Effector memory CD4-positive, alpha-beta T cell (primary cell): ENCODE measurements at places on chromosomes 2 and 18.

GRCh38 chr2:38572167-38572566 is 30.6 kb downstream of the HNRNPLL start:
- DNase-seq = no peak

GRCh38 chr18:984004-984403 is 79.3 kb downstream of the ADCYAP1 start:
- DNase-seq = no peak

- no peak for DNase-seq
These were observed 890.4 kb downstream of the TRIB2 start for GRCh38 chr2:13607139-13607538.

DNA sequence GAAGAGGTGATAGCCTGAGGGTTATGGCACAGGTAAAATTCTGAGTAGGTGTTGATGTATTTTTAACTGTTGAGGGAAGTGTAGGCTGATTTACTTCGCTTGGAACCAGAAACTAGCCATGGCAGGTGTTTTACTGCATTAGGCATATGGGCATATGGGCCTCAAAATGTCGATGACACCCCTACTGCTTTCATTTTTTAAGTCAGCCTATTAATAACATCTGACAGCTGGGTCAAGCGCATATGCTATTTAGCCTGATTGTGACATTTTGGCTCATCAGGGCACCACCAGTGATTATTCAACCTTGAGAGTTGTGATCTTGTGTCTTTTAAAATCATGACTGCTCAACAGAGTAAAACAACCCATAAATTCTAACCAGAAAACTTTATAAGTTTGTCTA is 1396.9 kb upstream of the NXPH2 start:
- DNase-seq = no peak

DNA sequence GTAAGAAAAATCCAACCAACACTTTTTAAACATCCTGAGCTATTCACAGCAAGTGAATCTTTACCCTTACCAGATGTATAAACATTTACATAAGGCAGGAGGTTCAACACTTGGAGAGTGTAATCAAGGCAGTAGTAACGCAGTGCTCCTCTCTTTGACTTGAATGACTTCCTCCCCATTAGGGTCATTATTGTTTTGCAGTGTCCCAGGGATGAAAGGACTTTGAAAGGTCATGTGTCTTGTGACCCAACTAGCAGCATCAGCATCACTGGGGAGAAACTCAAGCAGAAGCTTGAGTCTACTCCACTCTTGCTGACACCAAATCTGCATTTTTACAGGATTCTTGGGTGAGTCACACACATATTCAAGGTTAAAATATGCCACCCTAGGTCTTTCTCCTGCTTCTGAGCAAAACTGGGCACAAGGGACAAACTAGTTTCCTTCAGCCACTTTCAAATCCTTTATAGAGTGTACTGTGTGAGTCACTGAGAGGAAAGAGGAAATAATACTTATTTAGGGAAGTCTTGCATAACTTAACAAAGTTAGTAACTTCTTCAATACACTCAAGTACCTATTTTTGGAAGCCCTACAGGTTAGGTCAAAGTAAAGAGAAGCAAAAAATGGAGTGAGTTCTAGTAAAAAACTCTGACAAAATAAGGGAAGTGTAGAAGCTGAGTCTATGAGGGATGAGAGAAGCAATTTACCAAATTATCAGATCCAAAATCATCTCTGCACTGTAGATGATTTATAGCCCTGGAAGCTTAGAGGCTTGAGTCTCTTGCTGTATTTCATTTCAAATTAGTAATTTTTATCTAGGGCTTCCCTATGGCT is 51.0 kb upstream of the EML4 start:
- no peak for DNase-seq

DNA sequence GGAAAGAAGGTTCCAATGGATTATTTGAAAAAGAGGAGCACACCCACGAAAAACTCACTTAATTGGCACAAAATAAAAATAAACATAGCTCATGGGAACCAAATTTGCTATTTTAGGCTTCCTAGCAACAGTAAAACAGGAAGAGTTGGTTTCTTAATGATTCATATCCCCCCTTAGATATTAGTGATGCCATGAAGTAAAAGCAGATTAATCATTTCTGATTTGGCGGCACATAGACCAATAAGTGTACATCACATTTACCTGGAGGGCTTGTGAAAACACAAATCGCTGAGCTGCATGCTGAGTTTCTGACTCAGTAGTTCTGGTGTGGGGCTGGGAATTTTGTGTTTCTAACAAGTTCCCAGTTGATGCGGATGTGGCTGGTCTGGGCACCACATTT is 260.4 kb downstream of the SLC4A3 start:
- no peak for DNase-seq

GRCh38 chr2:140880573-140880972 is 1250.2 kb downstream of the LRP1B start:
- no peak for DNase-seq

DNA sequence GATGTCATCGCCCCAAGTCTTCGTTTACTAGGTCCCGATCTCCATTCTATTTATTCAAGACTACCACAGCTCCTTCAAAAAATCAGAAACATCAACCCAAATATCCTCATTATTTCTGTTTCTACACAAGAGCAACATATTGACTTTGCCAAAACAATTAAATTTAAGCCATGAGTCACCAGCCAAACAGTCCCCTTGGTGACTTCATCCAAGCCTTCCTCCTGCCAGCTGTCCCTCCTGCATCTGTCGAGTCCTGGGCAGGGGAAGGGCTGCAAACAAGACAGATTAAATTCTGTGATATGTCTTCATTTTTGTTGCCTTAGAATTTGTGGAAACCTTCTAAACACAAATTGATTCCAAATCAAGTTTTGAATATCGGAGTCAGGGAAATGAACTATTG is 110.3 kb downstream of the SP3 start:
- DNase-seq = no peak

DNA sequence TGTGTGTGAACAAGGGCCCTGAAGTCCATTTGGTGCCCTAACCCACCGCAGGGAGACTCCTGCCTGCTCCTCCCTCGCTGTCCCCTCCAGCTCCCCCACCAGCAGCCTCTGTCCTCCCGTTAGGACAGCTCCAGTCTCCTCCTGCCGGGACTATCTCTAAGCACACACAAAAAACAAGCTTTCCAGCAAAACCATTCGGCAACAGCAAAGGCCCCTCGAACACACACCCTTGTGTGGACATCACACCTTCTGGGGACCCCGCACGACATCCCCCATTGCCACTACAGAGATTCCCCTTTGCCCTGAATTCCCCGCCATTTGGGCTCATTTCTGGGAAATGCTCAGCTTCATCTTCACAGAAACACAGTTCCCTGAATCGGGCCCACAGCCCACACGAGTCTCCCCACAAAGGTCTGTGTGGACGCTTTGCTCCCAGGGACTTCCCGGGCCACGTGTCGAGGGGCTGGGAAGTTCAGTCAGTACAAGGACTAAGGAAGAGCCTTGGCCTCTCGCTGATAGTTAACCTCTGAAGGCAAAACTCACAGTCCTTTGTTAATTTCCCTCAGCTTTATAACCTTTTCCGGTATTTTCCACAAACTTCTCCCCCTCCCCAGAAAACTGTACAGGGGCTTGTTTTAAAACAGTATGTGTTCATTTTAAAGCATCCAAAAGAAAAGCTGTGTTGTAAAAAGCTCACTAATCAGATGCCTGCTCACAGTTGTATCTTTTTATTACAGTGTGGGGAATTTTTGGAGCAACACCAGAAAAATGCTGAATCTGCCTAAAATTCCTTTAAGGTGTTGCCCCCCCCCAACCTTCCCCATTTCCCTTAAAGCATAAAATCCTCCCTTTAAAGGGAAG is 25.9 kb downstream of the SMAD7 start:
- no peak for DNase-seq

- DNase-seq = no peak
These were observed 291.8 kb upstream of the LRATD1 start for GRCh38 chr2:14340703-14341102.

DNA sequence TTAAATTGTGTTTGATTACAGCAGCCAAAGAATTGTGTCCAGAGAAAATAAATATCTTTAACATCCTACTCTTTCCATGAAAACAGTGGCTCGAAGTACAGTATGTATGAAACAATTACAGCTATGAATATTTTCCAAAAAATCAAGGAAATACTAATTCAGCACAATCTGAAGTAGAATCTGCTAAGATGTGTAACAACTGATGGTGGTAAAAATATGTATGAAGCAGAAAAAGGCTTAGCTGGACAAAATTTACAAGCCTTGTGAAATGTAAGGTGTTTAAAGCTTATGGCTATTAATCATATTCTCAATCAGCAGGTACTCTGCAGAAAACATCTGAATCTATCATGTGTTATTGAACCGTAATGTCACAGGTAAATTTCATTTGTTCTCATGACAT is 16.6 kb downstream of the DYM start:
- DNase-seq = no peak
